ENCODE measurements at places on chromosomes 2 and 18.

DNA sequence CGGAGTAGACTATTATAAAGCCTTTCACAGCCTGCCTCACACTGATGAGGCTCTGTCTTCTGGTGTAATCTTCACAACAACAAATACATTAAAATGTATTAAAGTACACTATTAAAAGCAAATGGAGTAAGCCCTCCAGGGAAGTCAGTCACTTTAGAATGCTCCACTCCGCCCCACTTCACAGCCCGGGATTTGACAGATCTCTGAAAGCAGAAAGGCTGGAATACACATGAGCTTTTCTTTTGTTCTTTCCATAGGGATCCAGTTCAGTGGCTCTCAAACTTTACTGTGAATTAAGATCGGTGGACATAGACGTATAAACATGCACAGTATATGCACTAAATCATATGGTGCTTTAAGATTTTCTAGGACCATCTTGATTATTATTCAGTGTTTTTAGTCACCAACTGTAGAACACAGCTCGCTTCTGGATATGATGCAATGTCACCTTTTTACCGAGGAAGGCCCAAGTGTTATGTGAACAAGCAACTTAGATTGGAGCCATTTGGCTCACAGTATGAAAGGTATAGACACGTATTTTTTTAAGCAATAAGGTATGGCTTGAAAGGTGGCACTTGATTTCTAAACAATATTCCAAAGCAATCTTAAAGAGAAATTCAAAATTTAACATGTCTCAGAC, 151.1 kb downstream of the PRKCE start:
- no peak for DNase-seq

GRCh38 chr2:768451-768850, 91.2 kb upstream of the TMEM18 start:
- DNase-seq, result no peak

DNA sequence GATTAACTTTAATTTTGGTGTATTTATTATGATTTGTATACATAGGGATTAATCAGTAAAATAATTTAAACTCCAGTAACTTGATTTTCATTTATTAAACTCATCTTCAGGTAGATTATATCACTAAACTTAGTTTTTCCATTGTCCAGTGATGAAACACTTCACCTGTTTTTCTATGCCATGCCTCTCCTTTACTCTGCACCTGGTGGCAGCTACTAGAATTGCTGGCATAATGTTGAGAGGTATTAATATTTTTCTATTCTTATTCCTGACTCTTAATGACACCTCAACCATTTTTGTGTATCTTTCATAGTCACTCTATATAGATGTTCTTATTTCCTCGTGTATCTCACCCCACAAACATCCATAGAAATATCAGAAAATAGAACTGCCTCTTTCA, 940.3 kb upstream of the CRIM1 start:
- DNase-seq, result no peak

DNA sequence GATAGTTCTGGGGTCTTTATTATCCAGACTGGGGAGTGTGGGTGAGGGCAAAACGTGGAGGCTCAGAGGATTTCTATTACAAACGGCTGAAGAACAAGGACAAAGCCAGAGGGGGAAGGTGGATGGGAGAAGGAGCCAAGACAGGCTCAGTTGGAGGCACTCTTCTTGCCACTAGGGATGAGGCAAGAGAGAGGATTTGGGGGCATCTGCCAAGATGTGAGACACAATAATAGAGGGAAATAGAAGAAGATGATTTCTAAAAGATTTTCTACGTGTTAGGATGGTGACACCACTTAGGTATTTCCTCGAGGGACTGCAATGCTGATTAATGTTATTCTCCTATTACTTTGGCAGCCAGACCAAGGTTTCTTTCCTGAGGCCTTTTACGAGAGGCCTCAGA, 71.8 kb downstream of the APOB start:
- no peak for DNase-seq

- no peak for DNase-seq
These were observed 638 bp downstream of the ST3GAL5 start for GRCh38 chr2:85888020-85888683.

- no peak for DNase-seq
These were observed 122.4 kb downstream of the NDUFA10 start for GRCh38 chr2:239902749-239903201.

DNA sequence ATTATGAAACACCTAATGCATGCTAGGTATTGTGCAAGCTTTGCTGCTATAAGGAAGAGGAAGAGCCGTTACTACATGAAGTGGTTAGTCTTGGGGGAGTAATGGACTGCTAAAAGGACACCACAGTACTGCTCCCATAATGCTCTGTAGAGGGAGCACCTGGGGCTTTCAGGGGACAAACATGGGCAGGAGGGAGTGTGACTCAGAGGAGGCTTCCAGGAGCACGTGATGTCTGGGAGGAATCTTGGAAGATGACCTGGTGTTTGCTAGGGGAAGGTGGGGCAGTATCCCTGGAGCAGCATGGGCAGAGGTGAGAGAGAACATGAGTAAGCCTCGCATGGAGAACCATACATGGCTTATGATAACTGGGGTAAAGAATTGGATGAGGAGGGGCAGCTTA, 18.8 kb downstream of the MAPK4 start:
- no peak for DNase-seq

DNA sequence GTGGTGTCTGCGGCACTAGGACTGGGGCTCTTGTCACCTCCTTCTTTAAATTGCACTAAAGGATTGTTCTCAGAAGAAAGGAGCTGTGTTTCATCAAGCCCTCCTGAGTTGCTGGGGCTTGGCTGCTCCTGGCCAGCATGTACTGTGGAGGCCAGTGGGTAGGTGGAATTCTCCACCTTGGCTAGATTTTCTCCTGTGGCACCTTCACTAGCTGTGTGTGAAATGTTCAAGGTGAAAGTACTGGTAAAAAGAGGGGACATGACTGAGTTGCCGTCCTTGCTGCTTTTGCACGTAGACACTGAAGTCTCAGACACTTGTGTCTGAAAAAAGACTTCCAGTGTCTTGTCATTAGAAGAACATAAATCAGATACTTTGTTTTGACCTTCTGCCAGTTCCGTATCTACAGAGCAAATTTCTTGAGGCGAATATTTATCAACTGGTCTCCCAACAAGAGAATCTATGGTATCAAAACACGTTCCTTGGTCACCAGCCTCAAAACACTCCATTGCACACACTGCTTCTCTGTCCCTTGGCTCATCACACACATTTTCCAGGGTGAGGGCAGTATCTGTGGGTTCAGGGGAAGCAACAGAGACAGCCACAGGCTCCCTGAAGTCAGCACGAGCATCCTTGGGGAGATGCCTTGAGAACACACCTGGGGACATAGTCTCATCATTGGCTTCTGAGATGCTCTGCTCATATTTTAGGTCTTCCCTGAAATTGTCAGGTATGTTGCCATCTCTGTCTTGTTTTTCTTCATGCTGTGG, 91.4 kb downstream of the ALPK2 start:
- DNase-seq, result no peak

All from NCI-H510A (cell line).